ENCODE measurements at places on chromosomes 7 and 10. TPM values are rescaled to one million over a fixed set of nuclear protein-coding genes. Genes with fewer than 3 reads are reported as not detected.

The MIOS gene
- 33.7 TPM for total RNA-seq

GRCh38 chr10:78407009-78407711 lies 373.5 kb downstream of the RPS24 start:
- H3K4me1 ChIP-seq, result peaks cover 37% of the 10 kb centered on the region
- H3K27me3 ChIP-seq, result no peaks in the 10 kb centered on the region
- peak; percentile 94 for DNase-seq
- H3K4me3 ChIP-seq, result peak overlapping the region; percentile 75

The HOXA9 gene
- 13.2 TPM for total RNA-seq

- no peaks in the 10 kb centered on the region for H3K27me3 ChIP-seq
- peaks cover 44% of the 10 kb centered on the region for H3K4me1 ChIP-seq
- H3K27ac ChIP-seq, result peak overlapping the region; percentile 94
- no peak for DNase-seq
Measured at GRCh38 chr10:5634918-5635317, 31.5 kb downstream of the ASB13 start.

- H3K4me1 ChIP-seq, result peaks cover 11% of the 10 kb centered on the region
- no peak overlapping the region for H3K27ac ChIP-seq
- no peak overlapping the region for H3K4me3 ChIP-seq
- peaks cover 2% of the 10 kb centered on the region for H3K36me3 ChIP-seq
- DNase-seq, result no peak
Measured at GRCh38 chr7:91066627-91067026, 197.6 kb upstream of the FZD1 start.

- H3K4me3 ChIP-seq, result no peak overlapping the region
- no peaks in the 10 kb centered on the region for H3K27me3 ChIP-seq
- peaks cover 44% of the 10 kb centered on the region for H3K4me1 ChIP-seq
- peaks cover 8% of the 10 kb centered on the region for H3K36me3 ChIP-seq
- DNase-seq, result no peak
Measured at GRCh38 chr7:48251766-48252165, 80.5 kb downstream of the ABCA13 start.

The TRIM4 gene
- total RNA-seq, result 14.1 TPM

The PTN gene
- 179 TPM for total RNA-seq

The ATP6V0A4 gene
- total RNA-seq, result not detected

- H3K4me3 ChIP-seq, result no peak overlapping the region
- H3K4me1 ChIP-seq, result peaks cover 4% of the 10 kb centered on the region
- H3K27ac ChIP-seq, result no peak overlapping the region
- DNase-seq, result no peak
- peaks cover 5% of the 10 kb centered on the region for H3K36me3 ChIP-seq
- no peaks in the 10 kb centered on the region for H3K27me3 ChIP-seq
Measured at GRCh38 chr7:101533103-101533465, 96.0 kb downstream of the MYL10 start.

DNA sequence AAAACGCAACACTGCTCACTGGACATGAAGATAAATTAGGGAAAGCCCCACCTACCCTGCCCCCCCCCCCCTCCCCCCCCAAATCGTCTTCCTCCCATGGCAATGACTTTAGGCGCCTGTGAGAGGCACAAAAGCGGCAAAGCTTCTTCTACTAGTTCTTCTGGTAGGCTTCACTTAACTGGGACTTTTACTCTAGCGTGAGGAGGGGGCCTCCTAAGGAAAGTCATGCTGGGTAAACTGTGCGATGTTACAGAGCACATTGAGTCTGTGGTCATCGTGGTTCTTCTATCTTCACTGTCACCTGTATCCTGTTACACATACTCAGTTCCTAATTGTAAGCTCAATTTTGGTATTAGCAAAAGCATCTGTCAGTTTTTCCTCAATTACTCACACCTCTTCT lies 25.1 kb downstream of the HSPB1 start:
- peak overlapping the region; percentile 63 for H3K27ac ChIP-seq
- peaks cover 31% of the 10 kb centered on the region for H3K36me3 ChIP-seq
- no peaks in the 10 kb centered on the region for H3K27me3 ChIP-seq
- H3K4me1 ChIP-seq, result peaks cover 16% of the 10 kb centered on the region
- no peak overlapping the region for H3K4me3 ChIP-seq
- no peak for DNase-seq

- H3K4me3 ChIP-seq, result no peak overlapping the region
- no peak for DNase-seq
- H3K4me1 ChIP-seq, result no peaks in the 10 kb centered on the region
Measured at GRCh38 chr10:86225103-86225782, 141.4 kb downstream of the GRID1 start.

All from mesothelial cell of epicardium (in vitro differentiated cells).